CD4-positive, alpha-beta T cell (primary cell): ENCODE measurements at places on chromosomes 6 and 20. TPM values are rescaled to one million over a fixed set of nuclear protein-coding genes. Genes with fewer than 3 reads are reported as not detected.

Gene HFE
- 0.28 TPM for total RNA-seq

Gene SMLR1
- total RNA-seq, result not detected

Gene TTK
- total RNA-seq, result 0.45 TPM

Gene C4A
- 4.2 TPM for total RNA-seq

Gene BTNL2
- not detected for total RNA-seq

DNA sequence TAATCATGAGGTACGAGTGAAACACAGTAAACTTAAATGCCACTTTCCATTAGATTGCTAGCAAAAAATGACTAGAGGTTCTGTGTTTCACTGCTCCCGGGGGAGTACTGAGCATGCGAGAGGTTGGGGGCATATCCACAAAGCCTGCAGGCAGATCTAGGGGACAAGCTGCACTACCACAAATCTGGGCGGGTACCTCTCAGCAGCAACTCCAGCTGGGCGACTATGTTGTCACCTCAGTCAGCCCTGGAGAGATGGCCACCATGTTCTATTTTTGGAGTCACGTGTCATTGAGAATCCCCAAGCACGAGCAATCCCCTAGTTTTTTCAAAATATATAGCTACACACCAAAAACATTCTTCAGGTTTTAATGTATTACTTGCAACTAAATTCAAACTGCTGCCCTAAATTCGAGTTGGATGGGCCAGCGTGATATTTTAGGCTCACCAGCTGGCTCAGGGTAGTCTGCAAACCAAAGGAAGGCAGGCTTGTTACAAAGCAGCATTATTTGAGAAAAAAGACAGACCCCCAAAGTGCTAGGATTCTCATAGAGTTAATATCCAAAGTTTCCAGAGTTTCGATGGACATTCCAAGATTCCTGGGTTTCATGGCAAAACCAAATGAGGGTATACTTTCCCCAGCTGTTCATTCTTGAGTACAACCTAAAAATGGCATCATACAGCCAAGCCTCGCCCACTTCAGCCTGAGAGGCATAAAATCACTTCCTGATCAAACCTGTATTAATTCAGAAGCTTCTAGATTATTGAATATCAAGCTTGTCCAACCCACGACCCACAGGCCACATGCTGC is 24.1 kb upstream of the MYLIP start:
- DNase-seq, result no peak

- DNase-seq, result no peak
Measured at GRCh38 chr20:47263080-47263464, 93.4 kb downstream of the ZMYND8 start.
